Esophagus squamous epithelium (tissue), 5 donors: ENCODE measurements at places on chromosomes 2 and 18.

- DNase-seq = no peak
Measured at GRCh38 chr2:52340171-52340570, 1308.2 kb upstream of the NRXN1 start.

- DNase-seq = no peak
Measured at GRCh38 chr2:36566887-36567286, 31.1 kb downstream of the FEZ2 start.

- no peak for DNase-seq
Measured at GRCh38 chr2:158695305-158695704, 99.8 kb upstream of the DAPL1 start.

DNA sequence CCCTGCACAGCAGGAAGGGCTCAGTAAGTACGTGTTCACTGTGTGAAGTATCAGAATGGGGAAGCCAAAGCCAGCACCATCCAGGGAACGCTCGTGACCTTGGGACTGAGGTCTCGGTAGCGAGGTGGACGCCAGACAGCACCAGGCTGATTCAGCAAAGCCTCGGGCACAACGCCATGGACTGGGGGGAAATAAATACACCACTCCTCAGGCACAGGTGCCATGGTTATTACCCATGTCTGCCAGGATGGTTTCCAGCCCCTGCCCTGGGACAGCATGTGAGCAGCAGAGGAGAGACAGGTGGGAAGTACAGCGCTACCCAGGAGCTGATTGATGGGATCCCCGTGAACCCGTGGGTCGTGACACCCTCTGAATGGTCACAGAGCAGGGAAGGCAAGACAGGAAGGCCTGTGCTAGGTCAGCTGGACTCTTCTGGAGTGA is 53.0 kb downstream of the REEP1 start:
- DNase-seq = no peak

- DNase-seq = no peak
Measured at GRCh38 chr2:235187806-235188205, 236.0 kb downstream of the SH3BP4 start.

- no peak for DNase-seq
Measured at GRCh38 chr2:78315368-78315767, 710.1 kb upstream of the REG3G start.

DNA sequence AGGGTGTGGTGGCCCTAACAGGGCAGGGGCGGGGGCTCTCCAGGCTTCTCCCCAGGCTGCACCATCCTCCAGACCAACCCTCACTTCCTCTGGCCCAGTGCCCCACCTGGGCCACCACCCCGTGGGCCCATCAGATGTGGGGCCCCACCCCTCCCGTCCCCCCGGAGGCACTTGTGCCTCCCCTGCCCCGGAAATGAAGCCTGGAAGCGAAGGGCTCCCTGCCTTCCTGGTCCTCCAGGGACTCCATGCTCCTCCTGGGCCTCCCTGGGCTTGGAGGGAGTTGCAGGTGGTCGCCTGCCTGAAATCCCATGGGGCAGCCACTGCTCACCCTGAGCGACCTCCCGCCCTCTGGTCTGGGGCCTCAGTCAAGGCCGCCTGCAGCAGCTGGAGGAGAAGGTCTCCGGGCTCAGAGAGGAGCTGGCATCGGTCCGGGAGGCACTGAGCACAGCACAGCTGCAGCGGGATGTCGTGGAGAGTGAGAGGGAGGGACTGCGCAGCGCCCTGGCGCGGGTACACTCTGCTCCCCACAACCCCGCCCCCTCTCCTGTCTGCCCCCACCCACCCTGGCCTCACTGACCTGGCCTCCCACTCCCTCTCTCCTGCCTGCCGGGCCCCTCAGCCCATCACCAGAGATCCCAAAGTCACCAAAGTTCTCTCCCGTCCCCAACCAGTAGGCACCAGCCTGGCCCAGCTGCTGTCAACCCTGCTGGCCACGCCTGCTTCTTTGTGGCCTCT is 28.0 kb downstream of the CROCC2 start:
- no peak for DNase-seq

GRCh38 chr2:240207661-240208060 is 67.2 kb upstream of the OTOS start:
- DNase-seq = no peak

- DNase-seq = peak; percentile 57
Measured at GRCh38 chr2:10448576-10449485, 704 bp upstream of the ODC1 start.

- no peak for DNase-seq
Measured at GRCh38 chr2:234322766-234323465, 174.0 kb downstream of the ARL4C start.

DNA sequence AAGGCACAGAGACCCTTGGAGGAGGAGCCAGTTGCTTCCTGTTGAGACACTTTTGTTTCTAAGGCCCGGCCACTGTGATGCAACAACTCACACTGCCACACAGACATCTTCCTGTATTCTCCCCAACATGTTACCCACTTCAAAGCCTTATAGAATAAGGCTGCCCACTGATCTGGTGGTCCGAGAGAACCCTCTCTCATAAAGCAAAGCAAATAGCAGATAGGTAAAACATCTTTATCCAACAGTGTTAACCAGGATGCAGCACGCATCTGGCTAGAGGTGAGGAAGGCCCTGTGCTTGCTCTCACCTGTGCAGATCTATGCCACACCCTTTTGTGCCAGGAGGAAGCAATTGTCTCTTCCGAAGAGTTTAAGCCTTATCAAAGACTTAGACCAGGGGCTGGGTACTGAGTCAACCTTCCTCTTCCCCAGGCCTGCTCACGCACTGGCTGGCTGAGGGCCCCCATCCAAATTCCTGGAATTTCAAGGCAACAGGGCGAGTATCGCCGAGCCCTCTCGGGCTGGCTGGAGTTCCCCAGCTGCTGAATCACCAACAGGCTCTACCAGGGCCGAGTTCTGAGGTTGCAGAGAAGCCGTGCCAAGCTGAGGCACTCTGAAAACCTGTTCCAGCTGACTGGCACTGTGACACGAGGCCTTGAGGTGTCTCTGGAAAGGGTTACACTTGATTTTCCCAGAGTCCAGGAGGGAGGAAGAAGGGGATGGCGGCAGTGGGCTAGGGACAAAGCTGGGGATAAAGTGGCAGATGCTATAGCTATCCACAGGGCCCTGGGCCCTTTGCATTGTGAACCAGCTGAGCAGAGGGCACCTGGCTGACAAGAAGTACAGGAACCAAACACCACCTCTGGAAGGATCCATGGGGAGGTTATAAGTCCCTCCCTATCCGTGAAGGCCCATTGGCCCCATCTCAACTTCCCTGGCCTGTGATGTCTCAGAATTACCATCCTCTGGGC is 29.3 kb downstream of the TGFA start:
- DNase-seq = no peak

GRCh38 chr2:86523491-86523890 is 39.8 kb downstream of the CHMP3 start:
- DNase-seq = no peak

- no peak for DNase-seq
Measured at GRCh38 chr18:71849407-71849806, 694.7 kb downstream of the CBLN2 start.

- DNase-seq = no peak
Measured at GRCh38 chr18:12656938-12657683, 796 bp downstream of the SPIRE1 start.

DNA sequence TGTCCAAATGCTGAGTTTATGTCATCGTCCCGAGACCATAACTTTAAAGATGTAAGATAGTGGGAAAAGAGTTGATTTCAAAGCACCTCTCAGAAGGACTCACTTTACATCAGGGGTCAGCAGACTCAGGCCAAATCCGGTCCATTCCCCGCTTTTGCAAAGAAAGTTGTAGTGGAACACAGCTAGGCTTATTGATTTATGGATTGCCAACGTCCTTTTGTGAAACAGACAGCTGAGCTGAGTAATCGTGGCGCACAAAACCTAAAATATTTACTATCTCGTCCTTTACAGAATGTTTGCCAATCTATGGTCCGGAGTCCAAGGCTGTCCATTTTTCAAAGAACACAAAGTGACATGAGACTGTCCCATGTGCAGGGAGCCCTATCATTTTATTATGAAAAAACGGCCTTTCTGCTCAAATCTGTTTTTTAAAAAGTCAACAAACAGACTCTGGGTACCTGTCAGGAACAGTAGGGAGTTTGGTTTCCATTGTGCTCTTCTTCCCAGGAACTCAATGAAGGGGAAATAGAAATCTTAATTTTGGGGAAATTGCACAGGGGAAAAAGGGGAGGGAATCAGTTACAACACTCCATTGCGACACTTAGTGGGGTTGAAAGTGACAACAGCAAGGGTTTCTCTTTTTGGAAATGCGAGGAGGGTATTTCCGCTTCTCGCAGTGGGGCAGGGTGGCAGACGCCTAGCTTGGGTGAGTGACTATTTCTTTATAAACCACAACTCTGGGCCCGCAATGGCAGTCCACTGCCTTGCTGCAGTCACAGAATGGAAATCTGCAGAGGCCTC is at the start of gene IL1RN:
IL1RN (plus strand) TSS at position 754 of the 801 bp plus-strand sequence; CDS start at position 781, 27 bp downstream.
- no peak for DNase-seq

GRCh38 chr2:174738841-174739240 is 25.4 kb downstream of the CHRNA1 start:
- no peak for DNase-seq

DNA sequence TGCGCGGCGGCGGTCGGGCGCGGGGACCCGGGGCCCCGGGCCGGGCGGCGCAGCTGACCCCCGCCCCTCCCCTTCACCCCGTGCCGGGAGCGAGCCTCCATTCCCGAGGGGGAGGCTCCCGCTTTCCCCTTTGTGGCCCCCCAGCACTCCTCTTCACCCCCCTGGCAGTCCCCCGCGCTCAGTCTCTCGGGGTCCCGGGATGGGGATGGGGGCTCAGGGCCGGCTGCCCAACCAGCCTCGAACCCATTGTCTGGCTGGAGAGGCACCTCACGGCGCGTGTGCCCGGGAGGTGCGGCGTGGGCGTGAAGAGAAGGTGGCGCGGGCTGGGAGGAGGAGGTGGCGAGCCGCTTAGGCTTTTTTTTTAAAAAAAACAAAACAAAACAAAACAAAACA is 748 bp downstream of the FMNL2 start:
- DNase-seq = no peak

- no peak for DNase-seq
Measured at GRCh38 chr2:30772021-30772705, 35.1 kb downstream of the CAPN13 start.

DNA sequence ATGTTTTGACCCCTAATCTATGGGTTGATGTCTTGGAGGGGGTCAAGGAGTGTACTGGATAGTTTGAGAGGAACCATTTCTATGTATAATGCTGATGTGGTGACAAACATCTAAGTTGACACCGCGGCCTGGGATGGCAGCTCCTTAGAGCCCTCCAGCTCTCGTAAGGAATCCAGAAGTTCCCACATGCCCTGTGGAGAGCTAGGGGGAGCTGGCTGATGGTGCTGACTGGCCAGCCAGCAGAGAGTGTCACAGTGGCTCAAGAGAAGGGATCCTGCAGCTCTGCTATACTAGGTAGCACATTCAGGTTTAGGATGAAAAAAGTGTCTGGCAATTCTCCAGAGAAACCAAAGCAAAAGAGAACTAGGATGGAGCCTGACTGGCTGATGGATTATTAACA is 842.2 kb upstream of the VRK2 start:
- DNase-seq = no peak

DNA sequence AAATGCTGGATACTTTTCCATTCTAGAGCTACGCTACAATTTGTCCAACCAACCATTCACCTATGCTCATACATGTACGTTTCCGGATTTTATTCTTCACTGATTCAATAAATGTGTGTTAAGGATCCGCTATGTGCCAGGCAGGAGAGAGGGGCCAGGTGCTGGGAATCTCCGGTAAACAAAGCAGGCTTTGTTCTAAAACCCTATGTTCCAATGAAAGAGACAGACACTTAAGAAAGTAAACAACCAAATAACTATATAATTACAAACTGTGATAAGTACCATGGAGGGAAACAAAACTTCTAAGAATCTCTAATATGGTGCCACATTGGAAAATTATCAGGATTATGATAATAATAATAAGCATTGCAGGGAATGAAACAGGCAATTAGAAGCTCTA is 22.2 kb upstream of the POMC start:
- DNase-seq = no peak

DNA sequence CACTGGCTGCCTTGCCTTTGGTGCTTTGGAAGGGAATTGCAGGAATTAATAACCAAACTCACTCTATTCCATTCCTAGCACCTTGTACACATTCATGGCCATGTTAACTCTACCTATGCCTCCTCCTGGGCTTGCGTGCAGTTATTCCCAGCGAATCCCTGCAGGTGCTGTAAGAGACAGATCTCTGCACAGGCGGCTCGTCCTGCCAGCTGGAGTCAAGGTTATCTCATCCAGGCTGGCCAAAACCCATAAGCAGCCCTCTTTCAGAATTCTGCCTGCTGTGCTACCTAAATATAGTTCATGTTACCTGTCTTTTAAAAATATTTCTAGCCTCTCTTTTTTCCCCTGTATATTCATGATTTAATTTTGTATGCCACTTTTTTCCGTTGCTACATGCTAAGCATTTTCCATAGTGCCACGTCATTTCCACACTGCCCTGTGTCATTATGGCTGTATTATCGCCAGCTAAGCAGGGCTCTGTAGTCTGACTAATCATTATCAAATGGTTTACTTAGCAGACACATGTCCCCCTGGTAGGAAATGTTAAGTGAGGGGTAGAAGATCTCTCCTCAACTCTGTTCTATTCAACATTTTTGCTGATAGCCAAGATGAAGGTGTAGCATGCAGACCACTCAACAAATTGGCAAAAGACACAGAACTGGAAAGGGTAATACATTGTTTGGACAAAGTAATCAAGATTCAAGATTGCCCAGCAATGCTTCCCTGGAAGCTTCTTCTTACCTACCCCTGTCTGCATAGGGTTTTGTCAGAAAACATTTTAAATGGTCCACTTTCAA is 79.7 kb upstream of the TAF1B start:
- DNase-seq = no peak

GRCh38 chr2:31166925-31167324 is 28.7 kb upstream of the GALNT14 start:
- DNase-seq = no peak

DNA sequence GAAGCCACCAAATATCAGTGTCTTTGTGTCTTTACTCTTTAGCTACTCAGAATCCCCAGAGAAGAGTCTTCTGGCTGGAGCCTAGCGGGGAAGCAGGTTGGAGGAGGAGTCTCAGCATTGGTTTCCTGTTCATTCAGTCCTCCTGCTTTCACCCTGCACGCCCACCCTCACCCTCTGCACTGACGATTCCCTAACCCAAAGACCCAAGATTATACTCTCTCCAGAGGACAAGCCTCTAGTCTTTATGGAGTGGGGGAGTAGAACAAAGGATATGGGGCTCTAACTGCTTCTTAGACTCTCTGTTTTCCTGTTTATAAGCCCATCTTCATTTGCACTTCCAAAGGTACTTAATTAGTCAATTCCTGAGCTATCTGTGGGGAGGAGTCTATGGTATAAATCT is 338.8 kb downstream of the AGPS start:
- DNase-seq = no peak
